ENCODE measurements at places on chromosomes 16 and 17.
A peak's percentile ranks its signal among the peaks of the same experiment; 100 is the strongest.

- DNase-seq: no peak
These were observed 297.5 kb downstream of the XYLT1 start for GRCh38 chr16:17173281-17173680.

DNA sequence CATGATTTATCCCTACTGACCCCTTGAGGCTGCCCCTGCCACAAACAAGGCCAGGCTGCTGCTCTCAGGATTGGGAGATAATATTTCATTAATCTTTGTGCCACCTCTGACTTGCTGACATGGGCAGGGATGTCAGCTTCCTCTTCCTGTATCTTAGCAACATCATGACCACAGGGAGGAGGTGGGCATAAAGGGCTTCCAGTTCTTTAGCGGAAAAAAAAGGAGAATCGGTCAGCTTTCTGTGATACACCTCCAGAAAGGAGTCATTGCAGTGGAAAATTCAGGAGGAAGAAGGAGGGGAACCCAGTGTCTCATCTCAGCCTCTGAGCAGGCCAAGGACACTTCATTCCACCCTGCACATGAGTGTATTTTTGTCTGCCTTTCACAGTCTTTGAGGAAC is 206.8 kb upstream of the SDK2 start:
- no peak for DNase-seq

- DNase-seq: no peak
These were observed 28.6 kb downstream of the WSCD1 start for GRCh38 chr17:6098823-6099180.

GRCh38 chr17:42116705-42117396 is 4.3 kb downstream of the KAT2A start:
- DNase-seq: peak; percentile 54

DNA sequence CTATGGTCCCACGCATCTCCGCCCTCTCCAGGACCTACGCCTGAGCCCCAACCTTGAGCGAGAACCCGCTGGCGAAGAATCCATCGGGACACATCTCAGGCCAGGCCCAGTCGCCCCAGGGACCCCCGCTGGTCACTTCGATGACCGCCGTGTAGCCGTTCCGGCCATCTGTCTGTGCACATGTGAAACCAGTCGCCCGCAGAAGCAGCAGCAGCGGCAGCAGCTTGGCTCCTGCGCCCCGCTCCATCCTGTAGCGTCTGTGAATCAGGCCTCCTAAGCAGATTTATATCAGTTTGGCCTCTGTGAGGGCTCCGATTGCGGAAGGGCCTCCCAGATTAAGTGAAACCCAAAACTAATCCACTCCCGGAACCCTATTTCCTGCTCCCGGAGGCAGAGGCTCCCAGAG is at the start of gene VMO1:
Gene VMO1 (minus strand): TSS at position 259 of the 406 bp plus-strand sequence. CDS start 12 bp downstream, at position 247.
- no peak for DNase-seq

DNA sequence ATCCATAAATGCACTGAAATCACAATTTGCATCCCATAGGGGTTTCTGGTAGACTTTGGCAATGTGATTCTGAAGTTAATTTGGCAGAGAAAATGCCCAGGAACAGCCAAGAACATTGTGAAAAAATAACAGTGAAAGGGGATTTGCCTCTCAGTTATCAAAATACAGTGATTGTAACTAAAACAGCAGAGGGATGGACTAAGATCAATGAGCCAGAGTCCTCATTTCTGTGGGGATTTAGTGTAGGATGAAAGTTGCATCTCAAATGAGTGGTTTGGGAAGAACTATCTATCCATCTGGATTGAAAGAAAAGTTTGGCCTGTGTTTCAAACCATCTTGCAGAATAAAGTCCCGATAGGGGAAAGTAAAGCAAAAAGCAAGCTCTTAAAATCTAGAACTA is 28.1 kb downstream of the MYBBP1A start:
- DNase-seq: no peak

GRCh38 chr16:87658564-87659225 is 56.4 kb downstream of the JPH3 start:
- peak; percentile 46 for DNase-seq

- no peak for DNase-seq
These were observed 616.9 kb upstream of the SOX9 start for GRCh38 chr17:71503710-71504465.

GRCh38 chr17:15650741-15651582 is 31.5 kb upstream of the FBXW10B start:
- DNase-seq: peak; percentile 67

DNA sequence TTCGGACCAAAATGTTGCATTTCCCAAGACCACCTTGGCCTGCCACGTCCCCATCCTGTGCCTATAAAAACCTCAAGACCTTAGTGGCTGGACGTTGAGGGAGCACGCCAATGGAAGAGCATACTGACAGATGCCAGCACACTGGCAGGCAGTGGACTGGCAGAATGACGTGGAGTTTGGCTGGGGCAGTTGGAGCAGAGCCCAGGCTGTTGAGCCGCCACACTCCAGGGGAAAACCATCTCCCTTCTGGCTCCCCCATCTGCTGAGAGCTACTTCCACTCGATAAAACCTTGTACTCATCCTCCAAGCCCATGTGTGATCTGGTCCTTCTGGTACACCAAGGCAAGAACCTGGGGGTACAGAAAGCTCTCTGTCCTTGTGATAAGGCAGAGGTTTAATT is 494.1 kb downstream of the CDH11 start:
- no peak for DNase-seq

GRCh38 chr17:40122136-40122998 is 596 bp downstream of the MSL1 start:
- peak; percentile 23 for DNase-seq

- no peak for DNase-seq
These were observed 6.4 kb downstream of the CYB561 start for GRCh38 chr17:63439687-63440086.

GRCh38 chr17:8005967-8006730 is 3.7 kb downstream of the GUCY2D start:
- DNase-seq: no peak

DNA sequence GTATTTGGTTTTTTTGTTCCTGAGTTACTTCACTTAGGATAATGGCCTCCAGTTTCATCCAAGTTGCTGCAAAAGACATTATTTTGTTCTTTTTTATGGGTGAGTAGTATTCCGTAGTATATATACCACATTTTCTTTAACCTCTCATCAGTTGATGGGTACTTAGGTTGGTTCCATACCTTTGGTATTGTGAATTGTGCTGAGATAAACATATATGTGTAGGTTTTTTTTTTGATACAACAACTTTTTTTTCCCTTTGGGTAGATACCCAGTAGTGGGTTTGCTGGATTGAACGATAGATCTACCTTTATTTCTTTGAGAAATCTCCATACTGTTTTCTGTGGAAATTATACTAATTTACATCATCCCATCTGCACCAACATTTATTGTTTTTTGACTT is 6.8 kb downstream of the EFCAB13 start:
- no peak for DNase-seq

DNA sequence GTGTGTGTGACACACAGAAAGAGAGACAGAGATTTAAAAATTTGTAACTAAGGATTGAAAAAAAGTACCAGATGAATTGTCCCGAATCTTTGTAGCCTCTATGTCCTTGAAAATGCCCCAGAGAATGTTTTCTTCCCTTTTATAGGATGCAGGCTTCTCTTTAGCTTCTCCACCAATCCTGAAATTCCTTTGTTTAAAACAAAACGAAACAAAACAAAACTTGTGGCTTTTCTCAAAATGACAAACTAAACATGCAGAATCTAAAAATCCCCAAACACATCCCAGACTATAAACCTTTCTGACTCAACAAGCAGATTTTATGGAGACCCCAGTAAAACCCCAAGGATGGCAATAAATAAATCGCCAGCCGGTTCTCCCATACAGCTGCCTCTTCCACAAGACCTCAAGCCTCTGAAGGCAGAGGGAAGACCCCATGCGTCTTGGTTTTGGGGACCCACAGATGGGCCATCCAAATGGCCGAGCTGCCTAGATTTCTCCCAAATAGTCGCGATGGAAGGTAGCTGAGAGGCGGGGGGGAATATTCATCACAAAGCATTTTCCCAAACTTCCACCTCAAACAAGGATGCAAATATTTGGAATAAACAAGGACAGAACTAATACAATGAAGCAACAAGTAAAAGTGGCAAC is 269.5 kb upstream of the FOXF1 start:
- no peak for DNase-seq

DNA sequence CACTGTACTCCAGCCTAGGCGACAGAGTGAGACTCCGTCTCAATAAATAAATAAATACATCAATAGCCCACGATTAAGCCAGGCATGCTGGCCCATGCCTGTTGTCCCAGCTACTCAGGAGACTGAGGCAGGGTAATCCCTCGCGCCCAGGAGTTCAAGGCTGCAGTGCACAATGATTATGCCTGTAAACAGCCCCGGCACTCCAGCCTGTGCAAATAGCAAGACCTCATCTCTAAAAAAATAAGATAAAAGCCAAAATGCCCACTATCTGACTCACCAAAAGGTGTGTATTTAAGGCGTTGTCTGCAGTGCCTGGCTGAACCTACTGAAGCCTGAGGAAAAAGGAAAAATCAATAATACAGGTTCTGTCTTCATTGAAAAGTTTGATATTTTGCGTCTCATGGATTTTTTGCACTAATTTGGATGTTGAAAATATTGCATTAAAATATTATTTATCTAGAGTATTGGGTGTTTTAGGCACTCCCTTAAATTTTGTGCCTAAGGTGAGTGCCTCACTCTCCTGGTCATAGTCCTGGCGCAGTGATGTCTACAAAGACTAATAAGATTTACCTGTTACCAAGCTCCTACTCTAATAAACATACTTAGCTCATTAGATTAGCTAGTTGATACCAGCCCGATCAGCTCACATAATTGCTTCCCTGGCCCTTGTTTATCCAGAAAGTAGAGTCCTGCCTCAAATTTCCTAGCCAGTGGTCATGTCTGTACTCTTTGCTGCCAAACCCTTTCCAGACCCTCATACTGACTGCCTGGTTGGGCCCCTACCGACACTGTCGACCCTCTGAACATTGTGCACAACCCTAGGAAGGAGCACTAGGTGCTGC is 24.7 kb upstream of the TOB1 start:
- no peak for DNase-seq

- DNase-seq: no peak
These were observed 136.9 kb downstream of the IRF8 start for GRCh38 chr16:86035906-86036305.

- DNase-seq: peak; percentile 78
These were observed 50.9 kb upstream of the CLEC3A start for GRCh38 chr16:77971306-77972061.

DNA sequence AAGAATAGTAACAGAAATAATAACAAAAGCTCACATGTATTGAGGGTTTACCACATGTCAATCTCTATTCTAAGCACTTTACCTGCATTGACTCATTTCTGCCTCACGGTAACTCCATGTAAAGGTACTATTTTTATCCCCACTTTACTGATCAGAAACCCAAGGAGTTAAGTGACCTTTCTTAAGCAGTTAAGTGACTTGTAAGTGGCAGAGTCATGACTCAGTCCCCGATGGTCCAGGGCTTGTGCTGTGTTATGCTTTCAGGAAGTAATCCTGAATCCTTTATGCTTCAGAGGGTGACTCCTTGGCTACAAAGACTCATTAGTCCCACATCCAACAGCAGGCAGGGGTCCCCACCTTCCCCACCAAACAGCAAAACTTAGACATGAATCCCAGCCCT is 66.5 kb downstream of the MRM1 start:
- DNase-seq: no peak

All from SHP77 (cell line).